Stimulated activated CD4-positive, alpha-beta T cell treated with anti-CD3 and anti-CD28 coated beads, Interleukin-1b, Interleukin-23, amount 100 ng/mL, for 1 hour (primary cell): ENCODE measurements at places on chromosomes 12 and 14.

DNA sequence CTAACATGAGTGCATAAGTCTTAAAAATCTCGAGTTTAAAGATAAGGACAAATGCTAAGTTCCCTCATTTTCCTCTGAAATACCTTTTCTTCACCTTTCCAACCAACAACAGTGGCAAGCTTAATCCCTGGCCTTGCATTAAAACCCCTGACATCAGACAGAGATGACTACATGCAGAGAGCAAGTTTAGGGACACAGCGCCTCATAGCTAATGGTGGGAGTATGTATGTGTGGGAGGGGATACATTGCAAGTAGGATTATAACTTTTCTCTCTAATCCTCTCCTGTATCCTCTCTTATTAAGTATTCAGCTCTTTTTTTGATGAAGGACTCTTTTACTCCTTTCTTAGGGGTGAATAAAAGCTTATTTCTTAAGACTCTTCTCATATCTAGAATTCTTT is 547.1 kb downstream of the CCER1 start:
- DNase-seq = no peak

DNA sequence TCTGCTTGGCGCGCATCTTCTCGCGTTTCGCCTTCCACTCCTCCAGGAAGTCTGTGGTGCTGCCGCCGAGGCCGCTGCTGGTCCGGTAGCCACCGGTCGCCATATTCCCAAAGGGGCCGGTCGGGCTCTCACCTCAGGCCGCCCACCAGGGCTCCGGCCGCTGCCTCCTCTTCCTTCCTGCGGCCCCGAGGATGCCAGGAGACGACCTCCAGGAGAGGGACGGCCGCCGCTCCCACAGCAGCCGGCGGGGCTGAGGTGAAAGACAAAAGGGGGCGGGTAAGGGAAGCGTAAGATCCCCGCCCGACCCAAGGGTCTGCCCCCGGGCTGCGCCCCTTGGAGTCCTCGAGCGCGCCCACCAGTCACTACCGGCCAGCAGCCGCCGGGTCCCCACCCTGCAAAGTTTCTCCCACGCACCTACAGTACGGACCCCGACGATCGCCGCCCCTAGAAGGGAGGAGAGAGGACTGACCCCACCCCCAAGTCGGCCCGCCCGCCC is 574 bp downstream of the PAWR start:
- no peak for DNase-seq

DNA sequence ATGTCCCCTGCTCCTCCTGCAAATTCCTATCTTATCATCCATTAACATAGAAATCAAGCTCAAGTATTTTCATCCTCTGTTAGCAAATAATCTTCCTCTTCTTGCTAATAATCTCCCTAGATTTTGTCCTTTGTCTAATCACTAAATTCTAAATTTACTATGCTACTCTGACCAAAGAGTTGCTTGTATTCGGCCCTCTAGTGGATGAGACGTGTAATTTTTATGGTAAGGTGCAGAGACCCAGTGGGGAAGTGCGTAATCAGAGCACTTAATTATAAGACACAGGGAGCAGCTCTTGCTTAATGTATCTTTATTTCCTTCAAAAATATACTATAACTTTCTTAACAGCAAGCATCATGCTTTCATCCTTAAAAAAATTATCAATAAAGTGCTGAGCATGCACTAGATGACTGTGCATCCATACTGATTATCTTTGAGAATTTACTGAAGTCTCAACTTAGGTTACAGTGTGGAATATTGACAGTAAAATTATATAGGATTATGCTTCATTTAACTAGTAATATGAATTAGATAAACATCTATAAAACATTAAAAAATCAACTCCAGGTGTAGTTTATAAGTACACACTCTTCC is 212.6 kb downstream of the SLC16A7 start:
- no peak for DNase-seq

GRCh38 chr12:58081488-58081887 is 140.1 kb downstream of the ATP23 start:
- DNase-seq = no peak

DNA sequence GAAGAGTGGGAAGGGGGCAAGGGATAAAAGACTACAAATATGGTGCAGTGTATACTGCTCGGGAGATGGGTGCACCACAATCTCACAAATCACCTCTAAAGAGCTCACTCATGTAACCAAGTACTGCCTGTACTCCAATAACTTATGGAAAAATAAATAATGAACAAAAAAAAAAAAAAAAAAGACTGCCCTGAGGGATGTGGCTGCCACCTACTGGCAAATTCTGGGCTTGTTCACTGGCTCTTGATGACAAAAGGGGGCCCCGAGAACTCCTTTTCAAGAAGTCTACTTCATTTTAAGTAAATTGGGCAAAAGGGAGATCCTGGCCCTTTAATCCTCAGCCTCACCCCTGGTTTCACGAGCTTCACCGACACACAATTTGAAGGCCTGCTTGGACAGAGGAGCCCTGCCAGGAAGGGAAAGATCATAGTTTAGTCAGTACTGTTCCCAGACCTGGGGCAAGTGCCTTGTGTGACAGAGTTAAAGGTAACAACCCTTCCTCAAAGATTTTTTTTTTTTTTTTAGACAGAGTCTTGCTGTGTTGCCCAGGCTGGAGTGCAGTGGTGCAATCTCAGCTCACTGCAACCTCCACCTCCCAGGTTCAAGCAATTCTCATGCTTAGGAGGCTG is 26.1 kb upstream of the STAC3 start:
- no peak for DNase-seq

- DNase-seq = no peak
Observed at GRCh38 chr14:24851837-24852236, 198.1 kb downstream of the STXBP6 start.
